ENCODE measurements at places on chromosomes 5 and 9.

GRCh38 chr5:51518607-51519006 lies 135.4 kb downstream of the ISL1 start:
- no peak for DNase-seq

DNA sequence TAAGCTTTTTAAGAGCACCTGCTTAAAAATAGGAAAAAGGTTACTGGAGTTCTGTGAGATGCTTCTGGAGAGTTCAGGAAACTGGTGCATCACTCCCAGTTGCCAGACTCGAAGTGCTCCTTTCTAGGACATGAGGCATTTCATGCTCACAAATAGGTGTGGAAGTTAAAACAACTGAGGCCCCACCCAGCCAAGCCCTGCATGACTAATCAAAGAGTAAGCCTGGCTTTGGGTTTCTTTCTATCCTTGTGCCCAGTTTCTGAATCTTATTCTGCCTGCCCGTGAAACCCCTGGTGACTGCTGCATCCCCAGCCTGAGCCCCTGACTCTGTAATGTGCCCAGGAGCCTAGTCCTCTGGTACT lies 7.7 kb downstream of the SPINK9 start:
- no peak for DNase-seq

DNA sequence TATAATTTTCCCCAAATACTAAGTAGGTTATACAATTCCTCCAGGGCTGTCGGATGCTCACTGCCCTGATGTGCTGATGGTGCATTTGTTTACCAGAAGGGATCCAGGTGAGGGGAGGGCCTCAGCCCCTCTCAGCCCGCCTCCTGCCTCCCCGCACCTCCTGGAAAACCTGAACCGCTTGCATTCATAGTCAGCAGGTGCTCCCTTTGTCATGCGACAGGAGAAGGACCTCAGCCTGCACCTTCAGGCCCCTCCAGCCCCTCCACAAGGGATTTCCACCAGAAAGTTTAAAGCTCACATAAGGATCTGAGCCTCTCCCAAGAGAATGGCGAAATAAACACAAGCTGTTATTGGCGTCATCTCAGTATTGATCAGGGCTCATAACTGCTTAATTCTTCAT lies 36.5 kb upstream of the NTNG2 start:
- no peak for DNase-seq

DNA sequence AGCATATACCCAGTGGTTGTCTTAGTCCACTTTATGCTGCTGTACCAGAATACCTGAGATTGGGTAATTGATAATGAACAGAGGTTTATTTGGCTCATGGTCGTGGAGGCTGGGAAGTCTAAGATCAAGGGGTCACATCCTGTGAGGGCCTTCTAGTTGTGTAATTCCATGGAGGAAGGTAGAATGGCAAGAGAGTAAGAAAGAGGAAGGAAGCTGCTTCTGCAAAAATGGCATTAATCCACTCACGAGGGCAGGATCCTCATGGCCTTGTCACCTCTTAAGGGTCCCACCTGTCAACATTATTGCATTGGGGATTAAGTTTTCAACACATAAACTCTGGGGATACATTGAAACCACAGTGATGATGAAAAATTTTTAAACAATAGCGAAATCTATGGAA lies 17.0 kb downstream of the BTNL8 start:
- no peak for DNase-seq

GRCh38 chr9:112665347-112665746 lies 52.6 kb downstream of the INIP start:
- DNase-seq: no peak

GRCh38 chr5:146192571-146193043 lies 10.2 kb upstream of the LARS1 start:
- DNase-seq: no peak
